ENCODE measurements at places on chromosomes 4 and X.

- no peak for DNase-seq
These were observed 66.1 kb upstream of the PRKX start for GRCh38 chrX:3779546-3779945.

DNA sequence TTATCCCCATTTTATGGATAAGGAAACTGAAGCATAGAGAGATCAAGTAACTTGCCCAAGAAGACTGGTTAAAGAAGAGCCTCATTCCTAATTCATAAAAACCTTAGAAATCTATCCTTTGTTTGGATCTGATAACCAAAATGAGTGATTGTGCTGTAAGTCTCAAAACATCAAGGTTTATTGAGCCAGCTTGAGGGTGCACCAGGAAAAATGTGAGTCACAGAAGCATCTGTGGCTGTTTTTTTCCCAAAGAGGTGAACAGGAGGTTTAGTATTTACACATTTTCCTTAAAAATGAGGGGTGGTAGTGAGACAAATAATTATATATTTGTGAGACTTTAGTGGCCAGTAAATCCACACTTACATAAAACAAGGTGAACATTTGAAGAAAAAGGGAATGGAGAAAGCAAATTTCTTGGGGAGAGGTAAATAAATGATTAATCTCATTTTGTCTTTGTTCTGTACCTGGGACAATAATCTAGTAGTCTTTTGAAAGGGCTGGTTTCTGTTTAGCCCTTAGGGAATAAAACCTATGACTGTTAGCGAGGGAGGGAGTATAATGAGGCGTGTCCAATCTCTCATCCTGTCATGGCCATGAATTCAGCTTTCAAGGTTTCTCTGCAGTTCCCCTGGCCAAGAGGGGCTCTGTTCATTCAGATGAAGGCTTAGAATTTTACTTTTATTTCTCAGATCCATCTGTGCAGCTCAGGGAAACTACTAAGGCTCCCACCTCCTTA, 12.2 kb upstream of the FMR1 start:
- no peak for DNase-seq

GRCh38 chr4:48153791-48154550, 19.9 kb upstream of the TXK start:
- DNase-seq: no peak

DNA sequence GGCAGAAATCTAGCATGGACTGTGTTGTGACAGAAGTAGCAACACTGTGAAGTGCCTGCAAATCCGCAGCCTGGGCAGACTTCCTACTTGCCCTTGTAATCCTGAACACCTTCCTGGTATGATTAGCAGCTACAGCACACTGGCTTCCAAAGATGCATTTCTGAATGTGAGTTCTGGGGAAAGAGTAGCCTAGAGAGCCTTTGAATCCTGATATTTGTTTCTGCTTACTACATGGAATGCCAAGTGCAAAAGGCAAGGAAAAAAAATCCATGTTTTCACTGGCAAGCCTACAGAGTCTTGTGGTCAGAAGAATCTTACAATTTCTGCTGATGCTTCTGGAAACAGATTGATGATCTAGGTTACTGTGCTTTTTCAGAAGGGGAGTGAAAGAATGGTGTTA, 223.7 kb downstream of the COL25A1 start:
- DNase-seq: no peak

DNA sequence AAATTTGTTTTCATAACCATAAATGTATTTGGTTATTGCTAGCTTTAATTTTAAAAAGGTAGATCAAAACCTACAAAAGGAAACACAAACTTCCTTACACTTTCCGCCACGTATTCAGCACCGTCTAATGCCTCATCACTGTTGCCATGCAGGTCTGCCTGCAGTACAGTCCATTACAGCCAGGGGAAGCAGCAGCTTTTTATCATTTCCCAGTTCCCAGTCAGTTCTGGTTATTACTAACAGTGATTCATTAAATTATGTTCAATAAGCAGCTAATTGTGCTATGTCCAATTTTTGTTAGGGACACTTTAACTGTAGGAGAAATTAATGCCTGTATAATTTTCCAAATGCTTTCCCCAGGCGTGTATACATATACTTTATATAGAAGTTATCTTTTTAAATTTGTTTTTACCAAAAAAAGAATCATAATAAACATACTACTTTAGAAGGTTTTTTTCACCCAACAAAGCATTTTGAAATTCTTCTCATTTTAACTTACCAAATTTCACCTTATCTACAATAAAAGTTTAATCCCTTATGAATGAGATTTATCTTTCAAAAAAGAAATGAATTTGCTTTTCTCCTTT, 93.3 kb downstream of the ANXA3 start:
- DNase-seq: no peak

- no peak for DNase-seq
These were observed 28.6 kb upstream of the CCNI start for GRCh38 chr4:77104388-77104787.

DNA sequence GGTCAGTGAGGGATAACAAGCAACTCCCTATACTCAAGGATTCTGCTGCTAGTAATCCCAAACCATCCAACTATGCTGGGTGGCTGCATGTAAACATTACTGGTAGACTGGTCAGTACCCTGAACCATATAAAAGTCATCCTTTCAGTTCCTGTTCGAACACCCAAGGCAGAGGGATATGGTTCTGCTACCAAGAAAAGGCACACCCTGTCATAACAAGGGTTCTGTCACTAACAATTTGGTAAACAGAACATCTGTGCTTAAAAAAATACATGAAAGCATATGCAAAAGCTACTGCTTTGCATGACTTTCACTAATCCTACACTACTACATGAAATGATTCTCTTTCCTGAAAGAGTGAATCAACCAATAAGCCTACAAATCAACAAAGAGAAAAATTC, 76.8 kb upstream of the MCF2 start:
- DNase-seq: no peak

- no peak for DNase-seq
These were observed 20.5 kb upstream of the WDR44 start for GRCh38 chrX:118325453-118325852.

DNA sequence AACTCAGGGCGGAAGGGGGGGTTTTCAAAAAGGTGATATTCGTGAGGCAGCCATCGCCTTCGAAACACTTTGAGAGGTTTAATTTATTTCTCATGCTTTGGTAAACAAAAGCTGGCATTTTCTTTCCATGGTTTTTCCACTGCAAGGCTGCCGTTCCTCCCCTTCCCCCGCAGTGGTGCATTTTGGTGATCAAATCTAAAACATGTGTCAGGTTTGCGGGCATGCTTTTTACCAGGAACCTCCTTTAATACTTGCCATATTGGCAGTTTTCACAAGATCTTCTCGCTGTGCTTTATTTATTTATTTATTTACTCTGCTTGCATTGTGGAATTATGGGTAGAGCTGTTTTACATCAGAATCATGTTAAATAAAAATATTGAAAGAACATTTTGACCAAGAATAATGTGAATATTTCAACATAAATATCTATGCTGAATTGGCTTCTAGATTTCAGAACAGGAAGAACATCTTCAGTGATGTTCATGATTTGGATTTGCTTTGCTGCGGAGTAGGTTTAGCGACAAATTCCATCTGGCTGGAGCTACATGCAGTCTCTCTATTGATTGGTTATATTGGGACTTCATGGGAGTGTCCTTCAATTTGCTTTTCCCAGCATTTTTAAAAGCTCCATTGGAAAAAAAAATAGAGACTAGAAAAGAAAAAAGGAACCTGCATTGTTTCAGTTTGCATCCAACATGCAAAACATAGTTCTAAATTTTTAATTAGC, 54.4 kb downstream of the STOX2 start:
- no peak for DNase-seq

- no peak for DNase-seq
These were observed 795.2 kb downstream of the TRIML1 start for GRCh38 chr4:188934320-188934962.

DNA sequence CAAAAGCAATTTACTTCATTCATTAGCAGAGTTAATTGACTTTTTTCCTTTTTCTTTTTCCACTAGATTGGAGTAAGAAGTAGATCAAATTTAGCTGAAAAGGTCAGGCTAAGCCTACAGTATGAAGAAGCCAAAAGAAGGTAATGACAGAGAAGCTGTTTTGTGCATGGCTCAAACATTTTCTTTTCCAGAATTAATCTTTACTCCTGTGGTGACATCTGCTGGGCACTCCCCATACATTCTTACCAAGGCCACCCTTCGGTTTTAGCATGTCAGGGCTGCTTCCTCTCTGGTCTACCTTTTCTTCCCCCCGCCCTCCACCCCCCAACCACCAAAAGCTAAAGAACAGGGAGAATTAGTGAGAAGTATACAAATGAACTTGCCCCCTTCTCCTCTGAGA, 70.2 kb downstream of the CLDN22 start:
- DNase-seq: no peak

DNA sequence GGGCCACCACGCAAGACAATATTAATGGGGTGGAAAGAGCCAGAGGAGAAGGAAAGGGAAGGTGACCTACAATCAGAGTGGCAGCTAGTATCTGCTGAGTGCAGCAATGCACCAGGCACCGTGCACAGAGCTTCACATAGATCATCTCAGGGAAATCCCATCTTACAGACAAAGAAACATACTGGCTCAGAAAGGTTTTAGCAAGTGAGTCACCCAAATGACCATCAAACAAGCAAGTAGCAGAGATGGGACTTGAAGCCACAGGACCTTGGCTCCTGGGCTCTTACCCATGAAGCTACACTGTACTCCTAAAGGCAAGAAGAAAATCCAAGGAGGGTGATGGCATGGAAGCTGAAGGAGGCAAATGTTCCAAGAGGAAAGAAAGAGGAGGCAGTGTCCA, 6.8 kb downstream of the ANXA5 start:
- no peak for DNase-seq

GRCh38 chr4:139441029-139441428, 12.9 kb upstream of the RAB33B start:
- DNase-seq: no peak

GRCh38 chr4:71006203-71006907, 12.9 kb downstream of the DCK start:
- DNase-seq: no peak

GRCh38 chrX:2538031-2538757, 37.4 kb upstream of the DHRSX start:
- DNase-seq: no peak

GRCh38 chrX:42077675-42078074, 154.3 kb upstream of the CASK start:
- no peak for DNase-seq

DNA sequence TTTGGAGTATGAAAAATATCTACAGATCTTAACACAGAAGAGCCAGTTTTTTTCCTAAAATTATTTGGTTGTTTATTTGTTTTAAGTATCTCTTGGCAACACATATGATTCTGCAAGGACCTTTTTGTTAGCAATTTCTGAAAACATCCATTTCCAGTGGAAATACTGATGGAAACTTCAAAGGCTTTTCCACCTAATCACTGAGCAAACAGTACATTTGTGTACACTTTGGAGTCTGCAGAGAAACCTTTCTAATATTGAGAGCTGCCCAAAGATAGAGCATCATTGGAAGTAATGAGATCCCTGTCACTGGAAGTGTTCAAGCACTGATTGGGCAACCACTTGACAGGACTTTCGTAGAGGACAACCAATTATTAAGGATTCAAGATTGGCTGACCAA, 69.7 kb upstream of the TFDP3 start:
- no peak for DNase-seq

DNA sequence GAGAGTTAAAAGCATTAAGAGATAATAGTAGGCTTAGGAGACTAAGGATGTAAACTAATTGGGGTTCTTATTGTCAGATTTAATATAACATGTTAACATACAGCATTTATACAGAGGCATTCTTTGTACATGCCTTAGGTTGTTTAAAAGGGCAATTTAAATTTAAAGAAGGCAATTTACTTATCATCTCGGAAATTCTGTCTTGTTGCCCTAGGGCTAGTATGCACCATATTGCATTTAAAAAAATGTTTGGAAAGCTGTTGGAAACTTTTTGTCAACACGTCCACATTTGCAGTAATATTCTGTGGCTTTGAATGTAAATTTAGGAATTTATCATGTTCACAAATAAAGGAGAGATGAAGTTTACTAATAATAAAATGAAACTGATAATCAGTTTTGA, 25.5 kb downstream of the GALNT7 start:
- no peak for DNase-seq

GRCh38 chrX:150118476-150118875, 180.2 kb upstream of the EOLA2 start:
- no peak for DNase-seq

- no peak for DNase-seq
These were observed 82.0 kb upstream of the PITX2 start for GRCh38 chr4:110704748-110705439.

- no peak for DNase-seq
These were observed 116.1 kb downstream of the ARHGAP10 start for GRCh38 chr4:147847751-147848590.

DNA sequence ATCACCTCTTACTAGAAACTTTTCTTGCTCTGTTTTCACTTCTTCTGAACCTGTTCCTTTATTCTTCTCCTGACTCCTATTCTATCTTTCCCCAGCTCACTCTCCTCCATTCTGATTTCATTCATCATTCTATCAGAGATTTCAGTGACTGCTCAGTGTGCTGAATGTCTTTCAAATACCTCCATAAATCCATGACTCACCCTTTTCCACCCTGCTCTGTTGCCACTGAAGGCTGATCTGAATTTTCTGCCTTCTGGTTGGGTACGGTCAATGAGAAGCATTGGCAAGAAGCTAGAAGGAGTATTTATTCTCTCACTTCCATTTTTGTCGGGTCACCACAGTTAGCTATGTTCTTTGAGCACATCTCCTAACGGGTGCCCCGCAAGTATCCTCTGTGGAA, 265.9 kb downstream of the CBLL2 start:
- DNase-seq: no peak

GRCh38 chrX:3226087-3226486, 120.4 kb downstream of the MXRA5 start:
- no peak for DNase-seq

DNA sequence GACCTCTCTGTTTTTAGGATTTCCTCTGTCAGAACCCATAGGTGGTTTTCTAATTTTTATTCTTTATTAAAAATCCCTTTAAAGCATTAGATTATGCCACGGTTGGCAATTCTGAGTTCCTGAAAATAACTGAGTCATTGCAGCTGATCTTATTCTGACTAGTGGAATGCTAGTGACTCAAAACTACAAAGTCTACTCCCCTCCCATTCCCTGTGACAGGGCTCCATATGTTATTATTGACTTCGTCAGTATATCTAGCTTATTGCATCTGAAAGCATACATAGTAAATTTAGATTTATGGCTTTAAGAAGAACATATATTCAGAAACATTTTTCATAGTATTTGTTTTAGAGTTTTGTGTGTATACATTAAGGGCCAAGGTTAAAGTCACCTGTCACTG, 38.5 kb downstream of the HERC3 start:
- DNase-seq: no peak

DNA sequence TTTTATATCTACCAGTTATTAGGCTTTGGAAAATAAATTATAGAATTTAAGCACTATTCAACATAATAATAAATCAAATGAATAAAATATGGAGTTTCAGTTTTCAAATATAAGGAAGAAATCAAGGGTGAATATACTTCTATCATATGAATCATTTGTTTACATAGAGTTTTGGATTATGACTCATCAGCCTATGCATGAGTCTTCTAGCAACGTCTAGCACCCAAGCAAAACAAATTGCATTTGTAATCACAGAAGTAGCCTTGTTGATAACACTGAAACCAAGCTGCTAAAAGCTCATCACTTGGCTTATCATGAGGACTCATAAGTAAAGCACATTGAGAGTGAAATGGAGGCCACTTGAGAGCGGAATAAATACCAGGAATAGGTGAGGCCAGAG, 434.6 kb downstream of the PCDH11X start:
- no peak for DNase-seq
